Stimulated activated CD8-positive, alpha-beta memory T cell treated with anti-CD3 and anti-CD28 coated beads, Interleukin-4, amount 100 ng/mL, for 48 hours (primary cell): ENCODE measurements at places on chromosomes 6 and 20.

GRCh38 chr6:39923861-39924260, 10.4 kb downstream of the MOCS1 start:
- no peak for DNase-seq

GRCh38 chr6:27592481-27593199, 119.7 kb upstream of the ZNF184 start:
- DNase-seq, result peak; percentile 73

GRCh38 chr20:43190332-43190953, 737 bp upstream of the PTPRT start:
- no peak for DNase-seq

GRCh38 chr20:43991261-43991660, 76.6 kb downstream of the TOX2 start:
- no peak for DNase-seq

DNA sequence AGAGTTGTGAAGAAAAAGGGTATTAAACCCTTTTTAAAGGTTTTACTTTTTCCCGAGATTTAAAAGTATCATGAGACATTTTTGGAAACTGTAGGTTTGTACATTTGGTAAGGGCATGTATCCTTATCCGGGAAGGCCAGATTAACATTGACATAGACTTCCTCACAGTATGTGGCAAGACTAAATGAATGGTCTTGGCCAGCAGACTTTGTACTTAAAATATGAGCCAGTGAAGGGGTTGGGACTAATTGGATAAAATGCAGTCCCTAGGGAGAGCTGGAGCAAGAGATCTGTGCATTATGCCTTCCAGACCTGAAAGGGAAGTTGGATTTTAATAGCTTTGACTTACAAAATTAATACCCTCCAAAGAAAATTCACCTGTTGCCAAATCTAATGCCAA, 60.4 kb upstream of the CCN2 start:
- no peak for DNase-seq

DNA sequence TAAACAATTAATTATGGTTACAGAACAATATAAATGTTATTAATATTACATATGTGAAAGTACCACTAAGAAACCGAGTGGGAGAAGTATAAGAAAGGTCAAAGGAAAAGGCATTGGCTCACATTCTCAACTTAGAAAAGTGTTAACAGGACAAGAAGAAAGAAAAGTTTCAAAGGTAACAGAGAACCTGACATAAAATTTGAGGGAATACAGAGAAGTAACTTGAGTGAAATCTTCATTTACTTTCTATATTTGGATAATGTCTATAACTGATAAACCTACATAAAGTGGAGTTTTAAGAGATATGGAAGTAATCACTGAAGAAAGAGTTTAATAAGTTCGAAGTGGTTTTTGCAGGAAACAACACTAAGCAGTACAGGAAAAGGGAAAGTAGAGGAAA, 30.1 kb downstream of the REPS1 start:
- DNase-seq, result no peak

GRCh38 chr6:149157126-149157525, 160.4 kb upstream of the TAB2 start:
- no peak for DNase-seq

DNA sequence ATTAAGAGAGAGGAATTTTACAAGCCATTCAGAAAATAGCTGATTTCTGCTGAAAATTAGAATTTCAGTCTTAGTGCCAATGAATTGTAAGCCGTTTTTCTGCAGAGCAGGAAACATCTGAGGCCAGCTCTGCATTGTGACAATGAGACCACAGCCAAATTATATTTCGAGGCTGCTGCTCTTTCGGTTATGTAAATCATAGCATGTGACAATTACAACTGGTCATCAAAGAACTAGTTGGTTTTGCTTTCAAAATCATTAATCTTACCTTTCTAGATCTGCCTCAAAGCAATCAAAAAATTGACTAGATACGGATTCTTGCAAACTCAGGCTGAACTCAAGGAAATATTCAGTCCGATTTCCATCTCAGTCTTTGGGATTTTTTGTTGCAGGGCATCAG, 33.4 kb upstream of the INSM1 start:
- DNase-seq, result no peak

DNA sequence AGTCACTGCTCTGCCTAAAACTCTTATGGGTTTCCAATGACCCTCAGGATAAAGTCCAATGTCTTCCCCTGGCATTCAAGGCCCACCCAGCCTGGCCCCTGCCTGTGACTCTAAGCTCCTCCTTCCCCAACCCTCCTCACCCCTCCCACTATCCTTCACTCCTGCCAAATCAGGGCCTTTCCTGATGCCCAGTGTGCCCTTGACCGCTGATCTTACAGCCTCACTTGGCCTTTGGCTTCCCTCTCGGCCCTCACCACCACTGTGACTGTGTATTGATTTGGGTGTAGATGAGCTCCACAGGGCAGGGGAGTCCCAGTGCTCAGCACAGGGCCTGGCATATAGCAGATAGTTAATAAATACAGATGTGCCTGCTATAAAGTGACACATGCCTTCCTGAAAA, 115.7 kb downstream of the TOX2 start:
- DNase-seq, result peak; percentile 19
